Endothelial cell of umbilical vein (primary cell): ENCODE measurements at places on chromosomes 4 and X. TPM values are rescaled to one million over a fixed set of nuclear protein-coding genes. Genes with fewer than 3 reads are reported as not detected.

The QRFPR gene
- not detected in 2 replicates for total RNA-seq

The APOOL gene
- 16.4 and 17.4 TPM in 2 replicates for total RNA-seq

The RGN gene
- 0.73 and 1.4 TPM in 2 replicates for total RNA-seq

The CPXCR1 gene
- not detected in 2 replicates for total RNA-seq

The BCLAF3 gene
- total RNA-seq = 5.0 and 5.1 TPM in 2 replicates

The RHOH gene
- total RNA-seq = 0.30 TPM in 1 of 2 replicates, not detected in the other
